ENCODE measurements at places on chromosomes 1 and 21.

- DNase-seq: no peak
These were observed 4.7 kb downstream of the MYSM1 start for GRCh38 chr1:58695206-58695605.

DNA sequence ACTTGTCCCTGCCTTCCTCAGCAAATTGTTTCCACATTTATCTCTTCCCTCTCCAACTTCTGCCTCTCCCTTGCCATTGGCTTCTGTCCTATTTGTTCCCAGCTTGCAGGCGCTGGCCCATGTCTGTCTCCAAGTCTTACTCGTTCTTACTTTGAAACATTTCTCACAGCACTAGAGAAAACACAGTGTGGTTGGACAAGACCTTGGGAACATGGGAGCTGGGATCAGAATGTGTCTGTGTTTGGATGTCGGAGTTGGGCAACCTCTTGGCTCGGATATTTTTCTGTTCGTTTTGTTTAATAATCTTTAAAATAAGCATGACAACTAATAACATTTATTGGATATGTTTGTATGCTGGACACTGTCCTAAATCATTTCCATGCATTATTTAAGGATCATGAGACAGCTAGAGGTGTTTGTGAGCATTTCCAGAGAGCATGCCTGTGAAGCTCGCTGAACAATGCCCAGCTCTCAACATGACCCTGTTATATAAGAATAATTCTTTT is 5.9 kb upstream of the BRWD1 start:
- DNase-seq: no peak

DNA sequence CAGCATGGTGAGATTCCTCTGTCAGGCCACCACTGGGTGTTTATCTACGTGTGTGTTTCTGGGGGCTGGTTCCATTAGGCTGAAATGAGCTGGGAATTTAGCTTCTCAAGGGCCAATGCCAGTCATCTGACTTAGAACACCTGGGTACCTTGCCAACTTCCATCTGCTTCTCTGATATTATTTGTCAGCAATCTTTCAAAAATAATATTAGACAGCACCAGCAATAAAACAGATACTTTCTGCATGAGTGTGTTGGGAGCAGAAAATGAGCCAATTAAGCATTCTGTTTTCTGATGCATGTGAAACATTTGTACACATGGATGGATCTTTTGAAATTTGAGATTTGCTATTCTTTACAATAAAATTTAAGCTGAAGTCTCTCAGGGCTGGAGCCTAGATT is 124.1 kb downstream of the RYR2 start:
- no peak for DNase-seq

DNA sequence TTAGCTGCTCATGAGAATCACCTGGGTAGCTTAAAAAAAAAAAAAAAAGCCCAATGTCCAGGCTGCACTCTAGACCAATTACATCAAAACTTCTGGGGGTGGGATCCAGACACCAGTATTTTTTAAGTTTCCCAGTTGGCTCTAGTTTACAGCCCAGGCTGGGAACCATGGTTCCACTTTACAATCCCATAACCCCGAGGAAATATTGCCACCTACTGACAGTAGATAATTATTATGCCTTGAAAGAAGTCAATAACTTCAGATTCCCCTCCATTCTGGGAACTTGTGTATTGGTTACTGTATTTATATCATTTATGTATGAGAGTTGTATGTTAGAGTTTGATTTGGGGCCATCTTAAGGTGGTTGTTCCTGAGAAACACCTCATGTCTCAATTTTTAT is 100.2 kb downstream of the SPATA46 start:
- DNase-seq: no peak

- DNase-seq: no peak
These were observed 19.7 kb upstream of the RIPK4 start for GRCh38 chr21:41786509-41786987.

DNA sequence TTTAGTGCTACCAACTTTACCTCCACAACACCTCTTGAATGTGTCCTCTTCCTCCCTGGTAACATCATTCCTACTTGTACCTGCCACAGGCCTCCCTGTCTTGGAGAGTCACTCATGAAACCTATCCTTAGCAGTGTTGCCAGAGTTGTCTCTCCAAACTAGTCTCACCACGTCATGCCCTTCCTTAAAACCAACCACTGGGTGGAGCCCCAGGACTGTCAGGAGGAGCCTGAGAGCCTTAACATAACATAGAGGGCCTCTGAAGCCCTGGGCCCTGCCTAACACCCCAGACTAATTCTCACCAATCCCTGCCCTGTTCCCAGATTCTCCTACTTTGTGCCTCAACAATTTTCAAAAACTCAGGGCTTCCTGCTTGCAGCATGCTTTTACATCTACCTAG is 65.3 kb downstream of the ZNF697 start:
- DNase-seq: peak; percentile 44

GRCh38 chr1:229986737-229987337 is 80.2 kb upstream of the GALNT2 start:
- DNase-seq: no peak

DNA sequence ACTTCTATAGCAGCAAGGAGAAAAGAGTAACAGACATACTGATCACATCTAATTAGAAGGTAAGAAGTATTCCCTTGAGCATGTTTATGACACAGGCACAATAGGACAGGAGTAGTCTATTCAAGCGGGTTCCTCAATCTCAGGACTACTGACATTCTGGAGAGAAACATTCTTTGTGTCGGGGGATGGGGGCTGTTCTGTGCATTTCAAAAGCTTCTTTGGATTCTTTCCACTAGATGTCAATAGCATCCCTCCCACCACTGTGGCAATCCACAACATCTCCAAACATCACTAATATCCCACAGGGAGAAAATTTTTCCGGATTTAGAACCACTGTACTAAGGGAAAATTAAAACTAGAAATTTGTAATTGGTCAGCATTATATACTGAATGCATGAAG is 56.9 kb downstream of the ADAMTS5 start:
- peak; percentile 19 for DNase-seq

GRCh38 chr1:19864570-19865160 is 17.5 kb upstream of the OTUD3 start:
- DNase-seq: no peak

GRCh38 chr1:34927316-34927715 is 2.1 kb downstream of the DLGAP3 start:
- no peak for DNase-seq

DNA sequence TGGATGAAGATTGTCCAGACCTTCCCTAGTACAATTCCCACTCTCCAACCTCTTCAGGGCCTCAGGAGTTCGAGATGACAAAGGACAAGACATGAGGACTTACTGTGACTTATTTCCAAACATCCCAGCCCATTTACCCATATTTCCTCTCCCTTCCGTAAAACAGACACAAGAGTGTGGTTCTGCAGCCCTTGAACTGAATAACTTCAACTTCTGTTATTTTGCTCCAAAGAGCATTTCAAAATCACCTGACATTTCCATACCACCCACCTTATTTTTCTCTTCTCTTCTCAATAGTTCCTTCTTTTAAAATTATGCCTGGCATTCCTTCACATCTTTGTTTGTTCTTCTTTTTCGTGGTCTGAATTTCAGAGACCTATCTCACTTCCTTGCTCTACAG is 8.7 kb upstream of the OR10K2 start:
- no peak for DNase-seq

GRCh38 chr1:85308833-85309350 is 32.5 kb upstream of the BCL10 start:
- DNase-seq: no peak

- DNase-seq: no peak
These were observed 272.4 kb downstream of the PCP4 start for GRCh38 chr21:40139636-40140035.

DNA sequence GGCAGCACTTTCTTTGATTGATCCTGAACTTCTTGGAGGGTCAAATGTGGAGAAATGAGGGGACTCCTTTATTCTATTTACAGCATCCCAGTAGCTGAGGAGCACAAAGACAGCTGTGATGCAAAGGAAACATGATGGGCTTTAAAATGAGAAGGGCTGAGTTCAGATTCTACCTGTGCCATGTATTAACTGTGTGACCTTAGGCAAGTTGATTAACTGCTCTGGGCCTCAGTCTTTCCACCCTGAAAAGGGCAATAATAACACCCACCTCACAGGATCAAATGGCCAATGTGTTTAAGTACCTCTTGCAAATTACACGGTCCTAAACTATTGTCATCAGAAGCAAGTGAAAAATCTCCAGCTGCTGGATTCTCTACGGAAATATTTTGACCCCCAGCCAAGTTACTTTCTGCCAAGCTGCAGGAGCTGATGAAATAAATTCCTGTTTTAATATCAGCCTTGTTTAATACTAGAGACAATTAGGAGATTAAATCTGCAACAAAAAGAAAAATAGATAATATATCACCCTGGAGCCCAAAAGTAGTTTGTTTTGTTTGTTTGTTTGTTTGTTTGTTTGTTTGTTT is 15.7 kb downstream of the TMEM81 start:
- no peak for DNase-seq

GRCh38 chr1:181127898-181128453 is 39.5 kb downstream of the IER5 start:
- no peak for DNase-seq

DNA sequence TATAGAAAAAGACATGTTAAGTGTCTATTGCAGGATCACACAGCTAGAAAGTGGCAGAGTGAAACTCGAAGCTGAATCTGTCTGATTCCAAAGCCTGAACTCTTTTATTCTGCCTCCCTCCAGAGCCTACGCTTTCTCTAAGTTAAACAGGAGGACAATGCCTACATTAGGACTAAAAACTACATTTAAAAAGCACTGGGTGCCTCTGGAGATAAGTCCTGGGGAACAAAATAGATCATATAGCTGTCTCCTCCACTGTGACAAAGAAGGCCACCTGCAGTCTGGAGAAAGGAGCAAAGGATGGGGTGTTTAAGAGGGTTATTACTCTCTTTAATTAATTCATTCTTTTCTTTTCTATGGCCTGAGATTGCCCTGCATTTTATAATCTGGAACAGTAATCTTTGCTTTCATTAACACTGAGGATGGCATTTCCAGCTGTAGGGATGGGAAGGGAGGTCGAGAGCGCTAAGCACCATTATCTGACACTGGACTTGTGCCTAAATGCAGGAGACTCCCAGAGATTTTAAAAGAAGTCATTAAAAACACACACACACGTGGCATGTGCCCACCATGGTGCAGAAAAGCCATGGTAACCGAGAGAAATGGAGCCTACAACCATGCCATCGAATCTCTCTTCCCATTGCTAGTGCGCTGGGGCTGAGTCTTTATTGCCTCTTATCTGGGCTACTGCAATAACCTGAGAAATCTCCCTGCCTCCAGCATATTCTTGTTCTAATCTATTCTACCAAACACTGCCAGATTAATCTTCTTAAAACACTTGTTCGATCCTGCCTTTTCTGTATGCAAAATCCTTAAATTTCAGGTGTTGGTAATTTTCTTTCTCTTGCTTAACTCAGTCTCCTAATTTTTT is 92.2 kb downstream of the PLXNA2 start:
- DNase-seq: no peak

DNA sequence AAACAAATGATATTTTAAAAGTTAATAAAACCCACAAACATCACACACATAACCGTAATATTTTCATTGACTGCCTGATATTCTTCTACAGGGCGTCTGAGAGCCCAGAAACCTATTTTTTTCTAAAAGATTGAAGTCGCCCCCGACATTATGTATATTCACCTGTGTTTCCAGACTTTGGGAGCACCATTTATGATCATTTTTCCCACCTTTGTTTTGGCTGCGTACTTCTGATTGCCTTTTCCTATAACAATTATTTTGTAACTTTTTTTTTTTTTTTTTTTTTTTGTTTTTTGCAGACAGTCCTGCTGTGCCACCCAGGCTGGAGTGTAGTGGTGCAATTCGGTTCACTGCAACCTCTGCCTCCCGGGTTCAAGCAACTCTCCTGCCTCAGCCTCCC is 839 bp upstream of the ACBD3 start:
- DNase-seq: no peak

- DNase-seq: no peak
These were observed 105.7 kb upstream of the VAV3 start for GRCh38 chr1:108070662-108071061.

- DNase-seq: no peak
These were observed 14.9 kb upstream of the SSBP3 start for GRCh38 chr1:54421101-54421504.

DNA sequence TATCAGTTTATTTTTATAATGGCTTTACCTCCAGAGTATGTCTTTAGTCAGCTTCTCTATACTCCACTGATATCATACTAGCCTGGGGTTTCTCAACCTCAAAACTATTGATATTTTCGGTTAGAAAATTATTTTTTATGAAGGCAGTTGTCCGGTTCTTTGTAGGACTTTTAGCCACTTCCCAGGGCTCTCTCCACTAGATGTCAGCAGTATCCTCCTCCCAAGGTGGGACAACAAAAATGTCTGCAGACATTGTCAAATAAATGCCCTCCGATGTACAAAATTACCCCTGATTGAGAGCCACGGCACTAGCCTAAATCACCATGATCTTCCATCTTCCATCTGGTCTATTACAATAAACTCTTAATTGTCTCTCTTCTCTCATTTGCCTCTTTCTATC is 4.1 kb upstream of the GRIK1 start:
- no peak for DNase-seq

- peak; percentile 33 for DNase-seq
These were observed at the start of gene NTNG1 for GRCh38 chr1:107140703-107141490. TSS of gene NTNG1 (plus strand) at chr1:107141039.

DNA sequence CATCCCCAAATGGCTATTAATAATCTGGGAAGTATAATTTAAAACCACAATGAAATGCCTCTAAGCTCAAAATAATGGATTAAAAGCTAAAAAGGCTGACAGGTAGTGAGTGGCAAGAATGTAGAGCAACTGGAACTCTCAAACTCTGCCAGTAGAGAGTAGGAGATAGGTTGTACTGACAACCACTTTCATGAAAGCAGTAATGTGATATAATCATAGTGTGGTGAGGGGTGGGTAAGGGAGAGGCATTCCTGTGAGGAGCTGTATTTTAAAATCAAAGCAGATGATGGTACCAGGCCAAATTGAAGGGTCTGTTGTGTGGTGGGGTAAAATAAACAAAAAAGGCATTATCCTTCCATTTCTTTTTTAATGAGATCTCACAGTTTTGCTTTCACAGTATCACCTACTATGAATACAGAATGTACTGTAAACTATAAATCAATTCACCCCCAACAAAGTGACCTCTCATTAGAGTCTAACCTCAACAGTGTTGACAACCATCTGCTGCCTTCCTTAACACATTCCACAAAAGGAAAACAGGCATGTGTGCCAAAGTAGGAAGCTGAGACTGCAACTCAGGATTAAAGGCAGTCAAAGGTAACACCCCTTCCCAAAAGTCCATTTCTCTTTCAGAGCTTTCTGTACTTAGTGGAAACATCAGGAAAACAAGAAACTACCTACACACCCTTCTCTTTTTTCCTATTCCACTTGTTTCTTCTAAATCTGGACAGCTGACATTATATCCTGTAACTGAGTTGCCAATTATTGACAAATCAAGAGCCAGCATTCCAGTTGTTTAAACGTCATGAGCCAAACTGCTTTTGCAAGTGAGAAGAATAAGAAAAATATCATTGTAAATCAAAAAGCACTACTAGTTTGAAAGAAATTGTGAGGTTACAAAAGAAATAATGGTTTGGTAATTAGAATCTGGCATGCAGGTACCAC is 130.8 kb downstream of the FAF1 start:
- DNase-seq: no peak

- DNase-seq: no peak
These were observed 571.6 kb downstream of the MATN1 start for GRCh38 chr1:30151826-30152225.

- DNase-seq: no peak
These were observed 110.4 kb upstream of the IPO9 start for GRCh38 chr1:201718346-201719202.

All from right kidney (tissue), 9 donors.